ENCODE measurements at places on chromosomes 4 and X.

DNA sequence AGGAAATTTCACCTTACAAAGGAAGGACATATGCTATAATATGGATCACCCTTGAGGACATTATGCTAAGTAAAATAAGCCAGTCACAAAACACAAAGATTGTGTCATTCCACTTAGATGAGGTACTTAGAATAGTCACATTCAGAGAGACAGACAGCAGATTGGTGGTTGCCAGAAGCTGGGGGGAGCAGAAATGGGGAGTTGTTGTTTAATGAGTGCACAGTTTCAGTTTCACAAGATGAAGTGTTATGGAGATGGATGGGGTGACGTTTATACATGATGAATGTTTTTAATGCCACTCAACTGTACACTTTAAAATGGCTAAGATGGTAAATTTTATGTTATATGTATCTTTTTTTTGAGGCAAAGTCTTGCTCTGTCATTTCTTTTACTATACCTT lies 14.8 kb upstream of the SPON2 start:
- peak; percentile 61 for DNase-seq

DNA sequence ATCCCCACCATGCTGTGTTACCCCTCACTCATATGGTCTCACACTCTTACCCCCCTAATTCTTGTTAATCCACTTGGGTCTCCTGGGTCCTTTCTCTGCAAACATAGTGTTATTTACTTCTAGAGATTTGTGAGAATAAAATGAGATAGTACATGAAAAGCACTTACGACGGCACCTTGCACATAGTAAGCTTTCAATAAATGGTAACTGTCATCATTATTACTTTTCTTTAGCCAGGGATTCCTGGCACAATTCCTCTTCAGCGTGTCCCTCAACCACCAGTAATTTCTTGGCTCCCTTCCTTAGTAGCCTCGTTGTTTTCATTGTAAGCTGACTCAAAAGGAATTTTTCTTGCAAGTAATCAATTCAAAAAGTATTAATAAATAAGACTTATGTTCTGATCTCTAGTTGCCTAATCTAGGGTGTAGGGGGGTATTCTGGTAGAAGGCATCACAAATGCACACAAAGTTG lies 30.1 kb upstream of the RBMX start:
- no peak for DNase-seq

- no peak for DNase-seq
Observed at GRCh38 chr4:170465429-170465828, 375.7 kb upstream of the AADAT start.

DNA sequence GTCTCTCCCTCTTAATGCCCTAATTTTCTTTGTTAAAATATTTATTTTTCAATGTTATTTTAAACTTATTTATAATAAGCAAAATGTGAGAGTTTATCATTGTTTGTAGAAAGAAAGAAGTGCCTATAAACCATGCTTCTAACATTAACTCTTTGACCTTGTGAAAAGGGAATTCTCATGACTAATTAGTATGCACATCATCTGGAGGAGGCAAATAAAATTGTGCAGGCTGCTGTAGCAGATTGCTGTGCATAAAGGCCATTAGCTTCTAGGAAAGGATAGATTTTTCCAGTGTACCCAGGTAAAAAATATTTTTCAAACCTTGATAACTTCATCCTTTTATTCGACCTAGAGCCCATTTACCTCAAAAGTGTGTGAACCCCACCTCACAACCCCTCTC lies 84.6 kb upstream of the GUCY1A1 start:
- DNase-seq = no peak

- DNase-seq = no peak
Observed at GRCh38 chr4:21992330-21992729, 43.8 kb upstream of the KCNIP4 start.

- DNase-seq = no peak
Observed at GRCh38 chrX:17829566-17829965, 31.5 kb downstream of the RAI2 start.

GRCh38 chr4:167989815-167990214 lies 102.5 kb upstream of the ANXA10 start:
- no peak for DNase-seq

DNA sequence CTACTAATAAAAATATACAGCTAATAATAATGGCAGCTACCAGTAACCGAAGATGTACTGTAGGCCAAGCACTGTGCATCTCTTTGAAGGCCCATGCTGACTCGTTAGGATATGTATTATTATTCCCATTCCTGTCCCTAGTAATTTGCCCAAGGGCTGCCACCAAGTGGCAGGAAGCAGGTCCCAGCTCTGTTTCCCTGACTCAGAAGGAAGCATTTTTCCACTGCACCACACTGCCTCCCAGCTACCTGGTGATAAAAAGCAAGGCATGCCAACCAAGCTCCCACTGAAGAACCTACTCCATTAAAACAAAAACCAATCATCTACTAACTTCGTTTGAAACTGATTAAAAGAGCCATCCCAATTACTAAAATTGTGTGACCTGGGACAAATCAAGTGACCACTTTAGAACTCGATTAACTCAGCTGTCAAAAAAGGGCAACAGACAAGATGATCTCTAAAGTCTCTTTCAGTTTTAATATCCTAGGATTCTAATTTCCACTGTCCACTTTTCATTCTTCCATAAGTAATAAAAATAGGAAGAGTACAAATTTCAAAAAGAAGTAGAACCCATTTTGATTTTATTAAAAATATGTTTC lies 24.3 kb upstream of the PGM2 start:
- peak; percentile 48 for DNase-seq

DNA sequence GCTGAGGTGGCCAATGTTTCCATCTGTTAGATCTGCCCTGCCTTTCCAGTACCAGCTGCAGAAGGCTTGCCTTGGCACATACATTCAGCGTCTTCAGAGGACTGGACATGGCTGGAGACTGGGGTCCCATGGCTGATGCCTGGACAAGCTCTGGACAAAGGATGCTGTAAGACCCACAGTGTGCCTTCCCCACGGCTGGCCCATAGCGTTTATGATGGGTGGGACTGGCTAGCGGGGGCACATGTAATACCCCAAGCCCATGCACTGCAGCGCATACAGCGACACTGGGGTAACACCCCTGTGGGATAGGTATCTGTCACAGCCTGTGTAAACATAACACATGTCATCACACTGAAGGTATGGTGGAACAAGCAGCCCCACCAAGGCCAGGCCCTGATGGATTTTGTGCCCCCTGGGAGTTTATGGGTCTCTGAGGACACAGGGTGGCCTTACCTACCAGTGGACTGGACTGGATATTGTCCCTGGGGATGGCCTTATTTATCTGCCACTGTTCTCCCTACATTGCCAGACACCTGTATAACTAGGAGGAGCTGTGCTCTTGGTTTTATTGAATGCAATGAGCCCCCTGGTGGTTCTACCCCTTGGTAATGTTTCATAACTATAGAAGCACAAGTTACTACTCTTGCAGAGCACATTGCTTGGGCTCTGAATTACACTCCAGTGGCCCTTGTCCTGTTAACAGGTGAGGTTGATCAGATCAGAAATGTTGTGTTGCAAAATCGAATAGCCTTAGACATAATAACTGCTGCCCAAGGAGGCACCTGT lies 34.3 kb upstream of the TACR3 start:
- DNase-seq = no peak

- no peak for DNase-seq
Observed at GRCh38 chrX:912677-913076, 282.1 kb downstream of the SHOX start.

DNA sequence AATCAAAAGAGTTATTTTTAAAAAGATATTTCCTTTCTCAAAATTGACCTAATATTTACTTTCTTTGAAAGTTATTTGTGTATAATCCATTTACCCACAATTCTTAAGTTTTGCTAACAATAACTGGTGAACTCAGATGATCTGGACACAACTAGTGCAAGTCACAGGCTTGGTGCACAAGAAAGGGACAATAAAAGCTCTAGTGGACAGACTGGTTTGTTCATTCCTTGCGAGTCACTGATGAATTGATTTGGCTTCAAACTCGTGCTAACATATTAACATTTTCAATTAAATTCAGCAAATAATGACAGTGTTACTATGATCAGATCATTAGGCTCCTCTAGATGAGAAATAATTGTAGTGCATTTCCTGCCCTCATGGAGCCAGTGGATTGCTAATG lies 169.2 kb downstream of the BMPR1B start:
- DNase-seq = no peak

DNA sequence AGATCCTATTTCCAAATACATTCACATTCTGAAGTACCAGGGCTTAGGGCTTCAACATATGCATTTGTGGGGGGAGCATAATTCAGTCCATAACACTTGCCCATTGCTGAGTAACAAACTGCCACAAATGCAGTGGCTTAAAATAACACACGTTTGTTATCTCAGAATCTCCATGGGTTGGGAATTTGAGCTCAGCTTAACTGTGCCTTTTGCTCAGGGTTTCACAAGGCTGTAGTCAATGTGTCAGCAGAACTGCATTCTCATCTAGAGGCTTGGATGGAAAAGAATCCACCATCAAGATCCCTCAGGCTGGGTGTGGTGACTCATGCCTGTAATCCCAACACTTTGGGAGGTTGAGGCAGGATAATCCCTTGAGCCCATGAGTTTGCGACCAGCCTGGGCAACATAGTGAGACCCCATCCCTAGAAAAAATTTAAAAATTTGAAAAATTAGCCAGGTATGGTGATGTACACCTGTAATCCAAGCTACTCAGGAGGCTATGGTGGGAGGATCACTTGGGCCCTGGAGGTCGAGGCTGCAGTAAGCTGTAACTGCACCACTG lies 25.8 kb upstream of the TBL1X start:
- no peak for DNase-seq

GRCh38 chr4:106201373-106201772 lies 114.6 kb downstream of the TBCK start:
- DNase-seq = no peak

DNA sequence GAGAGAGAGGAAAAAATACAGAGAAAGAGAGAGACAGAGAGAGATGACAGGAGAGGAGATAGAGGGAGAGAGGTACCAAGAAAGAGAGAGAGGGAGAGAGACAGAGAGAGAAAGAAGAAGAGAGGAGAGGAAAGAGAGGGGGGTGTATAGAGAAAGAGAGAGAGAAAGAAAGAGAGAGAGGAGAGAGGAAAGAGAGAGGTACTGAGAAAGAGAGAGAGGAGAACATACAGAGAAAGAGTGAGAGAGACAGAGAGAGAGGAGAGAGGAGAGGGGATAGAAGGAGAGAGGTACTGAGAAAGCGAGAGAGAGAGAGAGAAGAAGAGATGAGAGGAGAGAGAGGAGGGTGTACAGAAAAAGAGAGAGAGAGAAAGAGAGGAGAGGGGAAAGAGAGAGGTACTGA lies 269.4 kb downstream of the CRLF2 start:
- no peak for DNase-seq

GRCh38 chrX:48083212-48083611 lies 11.8 kb upstream of the ZNF630 start:
- DNase-seq = peak; percentile 60

DNA sequence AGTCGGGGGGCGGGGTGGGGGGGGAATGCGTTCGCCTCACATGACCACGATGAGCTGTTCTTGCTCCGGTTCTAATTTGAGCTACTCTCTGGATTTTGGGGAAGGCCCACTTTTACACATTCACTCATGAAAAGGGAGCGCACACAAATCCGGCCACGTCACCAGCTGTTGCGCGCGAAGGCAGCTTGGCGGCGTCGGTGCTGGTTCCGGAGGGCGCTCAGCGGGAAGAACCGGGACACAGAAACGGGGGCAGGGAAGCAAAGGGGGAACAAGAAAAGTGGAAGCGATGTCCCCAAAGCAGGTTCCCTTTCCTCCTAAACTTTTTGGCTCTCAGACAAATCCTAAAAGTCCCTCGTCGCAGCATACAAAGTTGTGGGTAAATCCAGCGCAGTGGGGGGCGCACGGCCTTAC lies 605 bp downstream of the ANXA5 start:
- peak; percentile 85 for DNase-seq

GRCh38 chr4:144754562-144755410 lies 108.8 kb downstream of the HHIP start:
- DNase-seq = no peak

- DNase-seq = no peak
Observed at GRCh38 chrX:118272242-118272641, 73.7 kb upstream of the WDR44 start.

DNA sequence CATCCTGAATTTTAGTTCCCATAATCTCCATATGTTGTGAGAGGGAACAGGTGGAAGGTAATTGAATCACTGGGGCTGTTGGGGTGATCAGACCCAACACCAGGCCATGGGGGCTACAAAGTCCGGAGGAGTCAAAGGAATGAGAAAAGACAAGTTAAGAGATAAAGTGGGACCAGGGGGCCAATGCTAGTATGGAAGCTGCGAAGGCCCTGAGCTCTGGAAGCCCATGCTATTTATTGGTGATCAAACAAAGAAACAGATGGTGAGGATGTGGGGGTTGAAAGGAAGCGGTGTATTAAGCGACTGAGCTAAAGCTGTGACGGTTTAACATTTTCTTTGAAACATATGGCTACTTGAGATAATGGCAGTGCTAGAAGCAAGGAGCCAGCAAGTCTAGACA lies 132.8 kb downstream of the PDGFC start:
- no peak for DNase-seq

DNA sequence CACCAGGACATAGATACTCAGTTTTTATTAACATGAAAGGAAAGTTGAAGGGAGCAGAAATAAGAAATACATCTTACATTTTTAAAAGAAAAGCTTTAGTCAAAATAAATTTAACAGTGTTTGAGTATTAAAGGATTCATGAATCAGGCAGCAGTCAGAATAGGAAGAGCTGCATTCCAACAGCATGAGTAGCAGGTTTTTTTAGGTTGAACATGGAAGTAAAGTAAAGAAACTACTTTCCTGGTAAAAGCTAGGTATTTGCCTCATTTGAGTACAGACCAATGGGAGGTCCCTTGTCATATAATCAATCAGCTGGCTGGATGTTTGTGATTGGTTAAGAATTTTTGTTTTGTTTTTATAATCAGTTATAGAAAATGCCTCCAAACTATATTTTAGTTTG lies 645.9 kb upstream of the INTU start:
- no peak for DNase-seq

GRCh38 chr4:37393889-37394288 lies 149.3 kb downstream of the NWD2 start:
- DNase-seq = no peak

DNA sequence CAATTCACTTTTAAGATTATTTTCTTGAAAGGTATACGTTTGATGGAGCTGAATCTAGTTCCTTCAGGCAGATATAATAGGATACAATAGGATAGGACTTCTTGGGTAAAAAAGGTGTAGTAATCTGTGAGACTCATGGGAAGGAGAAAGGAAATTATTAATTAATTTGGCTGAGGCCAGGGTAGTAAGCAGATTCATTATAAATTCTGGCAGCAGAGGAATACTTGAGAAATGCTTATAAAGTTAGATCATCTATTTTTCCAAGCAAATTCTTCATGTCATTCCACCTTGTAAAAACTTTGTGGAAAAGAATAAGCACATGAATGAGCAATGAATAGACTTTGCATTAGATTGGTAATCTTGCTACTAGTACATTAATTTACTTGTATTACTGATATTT lies 46.9 kb downstream of the GYPE start:
- DNase-seq = no peak

DNA sequence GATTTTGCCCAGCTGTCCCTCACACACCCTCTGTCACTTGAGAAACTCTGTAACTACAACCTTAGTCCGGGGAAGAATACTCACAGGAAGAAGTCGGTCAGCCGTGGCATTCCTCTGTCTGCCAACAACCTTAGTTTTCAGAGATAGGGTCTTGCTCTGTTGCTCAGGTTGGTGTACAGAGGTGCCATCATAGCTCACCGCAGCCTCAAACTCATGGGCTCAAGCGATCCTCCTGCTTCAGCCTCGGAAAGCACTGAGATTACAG lies 12.2 kb upstream of the SPCS3 start:
- DNase-seq = no peak
